ENCODE measurements at places on chromosomes 5 and 9. TPM values are rescaled to one million over a fixed set of nuclear protein-coding genes. Genes with fewer than 3 reads are reported as not detected.

RALGPS1 gene
- total RNA-seq: 8.4 TPM

C5orf52 gene
- total RNA-seq: not detected

DNA sequence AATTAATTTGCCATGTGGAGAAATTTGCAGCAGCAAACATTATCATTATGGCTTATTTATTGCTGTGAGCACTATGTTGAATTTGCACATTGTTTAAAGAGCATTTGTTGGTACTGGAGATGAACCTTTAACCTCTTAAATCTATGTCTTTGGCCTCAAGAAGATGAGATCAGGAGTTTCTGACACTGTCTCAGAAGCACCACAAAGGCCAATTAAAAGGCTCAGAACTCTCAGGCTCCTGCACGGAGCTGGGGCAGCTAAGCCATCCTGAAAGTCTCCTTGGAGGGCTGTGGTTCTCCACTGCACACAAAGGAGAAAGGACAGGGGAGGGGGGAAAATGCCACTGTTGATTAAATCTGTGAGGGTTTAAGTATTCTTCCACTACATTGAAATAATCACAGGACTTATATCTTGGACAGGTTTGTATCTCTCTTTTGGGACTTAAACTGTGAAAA, 33.1 kb downstream of the ZNF366 start:
- DNase-seq: no peak

DNA sequence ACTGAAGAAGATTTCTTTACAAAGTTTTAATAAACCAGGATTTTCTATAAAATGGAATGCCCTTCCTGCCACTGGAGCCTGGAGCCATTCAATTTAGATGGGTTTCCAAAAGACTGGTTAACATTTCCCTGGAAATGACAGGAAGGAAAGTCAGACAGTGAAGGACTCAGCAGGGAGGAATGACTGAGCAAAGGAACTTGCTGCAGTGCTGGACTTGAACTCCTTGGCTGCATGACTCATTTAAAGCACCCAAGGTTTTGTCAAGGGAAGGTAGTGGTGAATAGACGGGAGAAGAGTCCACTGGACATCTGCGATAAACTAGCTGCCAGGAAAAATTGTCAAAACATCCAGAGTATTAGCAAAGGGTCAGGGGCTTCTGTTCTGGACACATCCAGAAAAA, 163.8 kb upstream of the SLC28A3 start:
- DNase-seq: peak; percentile 78

GRCh38 chr5:76380346-76381066, 22.6 kb upstream of the IQGAP2 start:
- DNase-seq: no peak

DNA sequence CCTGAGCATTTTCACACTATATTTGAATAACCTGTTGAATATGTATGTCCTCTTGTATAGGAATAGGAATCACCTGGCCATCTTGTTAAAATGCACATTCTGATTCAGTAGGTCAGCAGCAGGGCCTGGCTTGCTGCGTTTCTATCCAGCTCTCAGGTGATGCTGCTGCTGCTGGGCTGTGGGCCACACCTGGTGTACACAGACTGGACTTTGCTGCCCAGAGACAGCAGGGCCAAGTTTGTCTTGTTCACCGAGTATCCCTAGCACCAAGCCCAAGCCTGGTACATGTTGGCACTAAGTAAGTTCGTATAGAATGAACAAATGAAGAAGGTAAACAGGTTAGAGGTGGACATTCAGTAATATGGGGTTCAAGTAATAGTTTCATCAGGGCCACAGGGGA, 151.3 kb downstream of the SPOCK1 start:
- DNase-seq: no peak

DNA sequence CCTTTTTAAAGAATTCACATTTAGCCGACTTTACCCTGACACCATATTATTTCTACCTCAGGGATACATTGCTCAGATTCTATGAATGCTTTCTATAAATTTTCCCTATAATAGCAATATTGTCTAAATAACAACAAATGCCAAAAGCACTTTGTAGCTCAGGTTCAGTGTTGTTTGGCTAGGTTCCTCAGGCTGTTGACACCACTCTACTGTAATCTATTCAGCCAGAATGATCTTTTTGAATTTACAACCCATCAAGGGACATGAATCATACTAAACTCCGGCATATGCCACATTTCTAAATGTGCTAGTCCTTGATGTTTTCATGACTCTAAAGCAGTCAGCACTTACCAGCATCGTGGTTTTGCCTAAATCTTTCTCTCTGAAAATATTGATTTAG, 641.5 kb upstream of the CDH10 start:
- no peak for DNase-seq

GRCh38 chr5:120368923-120369715, 95.0 kb upstream of the PRR16 start:
- peak; percentile 75 for DNase-seq

PCDHGC3 gene
- 9.5 TPM for total RNA-seq

- DNase-seq: no peak
These were observed 276.4 kb downstream of the NR2F1-AS1 start for GRCh38 chr5:93304456-93305250.

- DNase-seq: no peak
These were observed 352.5 kb upstream of the NUDT12 start for GRCh38 chr5:103915081-103915480.

GIN1 gene
- total RNA-seq: 6.5 TPM

TNPO1 gene
- 265 TPM for total RNA-seq

PCDHB14 gene
- 0.26 TPM for total RNA-seq

- DNase-seq: no peak
These were observed 104.9 kb downstream of the MELK start for GRCh38 chr9:36677611-36678010.

GRCh38 chr9:5571629-5572232, 57.2 kb upstream of the RIC1 start:
- no peak for DNase-seq

- DNase-seq: peak; percentile 35
These were observed 576.7 kb upstream of the ZNF462 start for GRCh38 chr9:106286249-106286648.

DNA sequence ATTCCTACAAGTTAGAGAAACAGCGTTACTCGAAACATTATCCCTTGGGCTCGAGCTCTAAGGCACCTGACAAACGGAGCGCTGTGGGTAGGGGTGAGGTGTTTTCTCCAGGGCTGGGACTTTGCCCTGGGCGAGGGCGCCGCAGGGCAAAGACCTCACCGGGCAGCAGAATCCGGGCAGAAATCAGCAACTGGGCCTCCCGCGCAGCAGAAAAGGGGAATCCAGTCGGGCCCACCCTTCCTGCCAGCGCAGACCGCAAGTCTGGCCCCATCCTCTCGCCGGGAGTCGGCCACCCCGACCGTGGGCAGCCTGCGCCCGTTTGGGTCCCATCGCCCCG, 430 bp upstream of the MSH3 start:
- no peak for DNase-seq

FIBCD1 gene
- total RNA-seq: 0.51 TPM
